LNCaP clone FGC (cell line): ENCODE measurements at places on chromosomes 3 and 15.

DNA sequence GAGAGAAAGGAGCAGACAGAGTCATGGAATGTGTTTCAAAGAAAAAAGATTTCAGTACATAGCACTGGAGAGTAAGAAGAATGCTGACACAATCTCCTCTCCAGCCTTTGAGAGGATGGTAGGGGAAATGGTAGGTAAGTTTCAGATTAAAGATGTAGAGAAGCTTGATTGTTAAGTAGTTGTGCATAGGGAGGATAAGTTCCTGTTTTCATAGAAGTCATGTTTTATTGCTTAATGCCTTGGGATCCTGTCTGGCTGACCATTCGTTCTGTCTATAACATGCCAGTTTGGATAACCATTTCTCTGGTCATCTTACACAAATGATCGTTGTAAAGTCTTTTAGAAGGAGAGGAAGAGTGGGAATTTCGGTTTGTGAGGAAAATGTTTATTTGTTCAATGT is 95.7 kb upstream of the IGSF10 start:
- DNase-seq: no peak

DNA sequence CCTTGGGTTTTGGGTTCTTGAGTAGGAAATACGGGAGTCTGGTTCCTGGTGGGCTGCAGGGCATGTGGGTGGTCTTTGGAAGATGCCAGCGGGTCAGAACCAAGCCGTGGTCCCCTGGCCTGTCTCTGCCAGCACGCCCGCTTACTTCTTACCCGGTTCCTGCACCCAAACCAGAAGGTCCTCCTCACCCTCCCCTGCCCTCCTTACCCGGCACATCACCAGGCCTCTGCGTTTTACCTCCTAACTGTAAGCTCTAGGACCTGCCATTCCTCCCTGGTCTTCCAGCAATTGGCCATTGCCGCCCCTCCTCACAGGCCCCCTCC is 184.0 kb downstream of the FEZF2 start:
- DNase-seq: no peak

GRCh38 chr3:133300102-133300501 is 99.8 kb upstream of the BFSP2 start:
- DNase-seq: no peak

DNA sequence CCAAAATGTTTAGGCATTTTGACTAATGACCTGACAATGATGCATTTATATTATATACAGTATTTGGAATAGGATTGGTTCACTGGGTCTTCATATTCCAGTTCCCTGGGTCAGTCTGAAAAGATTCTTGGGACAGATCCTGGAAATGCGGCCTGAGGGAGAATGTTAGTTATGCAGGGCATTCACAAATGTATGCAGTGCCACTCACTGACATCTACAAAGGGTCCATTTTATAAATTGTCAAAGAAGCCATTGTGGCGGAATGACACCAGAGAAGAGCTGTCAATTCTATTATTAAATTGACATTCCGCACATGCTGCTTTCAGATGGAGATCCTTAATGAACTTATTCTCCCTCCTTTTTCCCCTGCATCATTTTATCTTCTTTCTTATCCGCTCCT is 176.6 kb downstream of the VGLL3 start:
- no peak for DNase-seq

- no peak for DNase-seq
Measured at GRCh38 chr3:58638591-58638990, 28.0 kb downstream of the FAM3D start.

- no peak for DNase-seq
Measured at GRCh38 chr3:65265511-65265910, 577.7 kb upstream of the ADAMTS9 start.

DNA sequence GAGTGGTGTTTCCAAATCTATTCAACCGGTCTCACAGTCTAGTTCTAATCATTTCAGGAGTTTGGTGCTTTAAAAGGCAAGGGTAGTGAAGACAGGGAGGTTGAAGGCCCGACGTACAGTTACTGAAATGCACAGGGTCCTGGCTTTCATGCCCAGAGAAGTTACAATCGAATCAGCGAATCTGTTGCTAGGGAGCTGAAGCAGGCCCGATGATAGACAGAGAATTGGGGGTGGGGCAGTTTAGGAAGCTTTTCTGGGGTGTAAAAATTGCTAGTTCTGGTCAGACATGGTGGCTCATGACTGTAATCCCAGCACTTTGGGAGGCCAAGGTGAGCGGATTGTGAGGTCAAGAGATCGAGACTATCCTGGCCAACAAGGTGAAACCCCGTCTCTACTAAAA is 63.1 kb upstream of the ATP13A3 start:
- no peak for DNase-seq

DNA sequence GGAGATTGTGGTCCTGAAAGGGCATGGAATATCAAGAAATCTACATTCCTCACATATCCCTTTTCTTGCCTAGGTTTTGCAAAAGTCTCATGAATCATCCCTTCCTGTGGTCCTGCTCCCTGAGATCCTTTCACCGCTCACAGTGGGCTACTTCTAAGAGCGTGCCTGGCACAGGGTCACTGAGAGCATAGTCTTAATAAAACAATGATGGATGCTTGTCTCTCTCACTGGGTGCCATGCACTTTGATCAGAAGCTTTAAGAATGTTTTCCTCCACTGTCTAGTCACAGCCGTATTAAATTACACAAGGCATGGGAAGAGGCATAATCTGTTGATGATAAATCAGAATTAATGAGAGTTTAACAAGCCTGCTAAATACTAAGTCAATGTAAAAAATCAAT is 269.7 kb upstream of the ATP10A start:
- DNase-seq: no peak

DNA sequence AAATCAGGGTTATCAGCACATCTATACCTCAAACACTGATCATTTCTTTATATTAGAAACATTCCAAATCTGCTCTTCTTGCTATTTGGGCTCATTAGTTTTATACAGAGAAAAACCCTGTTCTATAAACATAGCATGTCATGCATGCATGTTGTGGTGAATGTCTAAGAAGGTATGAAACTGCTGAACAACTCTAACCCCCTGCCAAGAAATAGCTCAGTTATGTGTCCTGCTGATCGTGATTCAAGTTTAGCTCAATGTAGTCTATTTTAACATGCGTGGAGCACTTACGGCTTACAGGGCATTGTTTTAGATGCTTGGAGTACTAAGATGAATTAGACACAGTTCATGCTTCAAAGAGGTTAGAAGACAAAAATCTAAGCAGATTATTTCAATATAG is 35.8 kb downstream of the MYH15 start:
- no peak for DNase-seq

DNA sequence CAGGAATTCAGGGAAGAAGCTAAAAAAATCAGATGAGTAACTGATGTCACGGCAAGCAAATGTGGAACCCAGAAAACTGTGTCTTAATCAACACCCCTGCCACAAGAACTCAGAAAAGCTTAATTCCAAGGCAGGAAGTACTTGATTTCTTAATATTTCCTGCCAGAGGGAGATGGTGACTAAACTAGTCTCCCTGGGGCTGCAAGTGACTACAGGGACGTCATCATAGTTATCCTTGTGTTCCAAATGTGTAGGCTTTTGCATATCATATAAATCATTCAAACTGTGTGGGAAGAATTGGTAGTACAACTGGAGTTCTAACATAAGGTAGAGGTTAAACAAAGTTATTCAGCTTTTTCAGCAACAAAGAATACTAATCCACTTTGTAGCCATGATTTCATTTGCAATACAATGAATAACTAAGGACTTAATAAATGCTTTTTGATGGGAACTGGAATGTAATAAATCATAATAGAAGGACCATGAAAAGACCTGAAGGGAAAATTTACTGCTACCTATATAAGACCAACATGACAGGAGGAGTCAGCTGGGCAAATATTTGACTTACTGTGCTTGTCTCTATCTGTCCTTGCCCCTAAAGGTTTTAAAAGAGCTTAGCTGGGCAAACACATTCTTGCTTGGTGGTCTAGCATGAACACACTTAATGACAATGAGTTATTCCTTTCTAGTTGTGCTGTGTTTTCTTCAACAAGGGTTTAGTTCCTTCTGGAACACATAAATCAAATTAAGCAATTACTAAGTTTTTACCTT is 76.0 kb upstream of the NECTIN3 start:
- no peak for DNase-seq

- no peak for DNase-seq
Measured at GRCh38 chr3:134937256-134938028, 142.4 kb downstream of the EPHB1 start.

DNA sequence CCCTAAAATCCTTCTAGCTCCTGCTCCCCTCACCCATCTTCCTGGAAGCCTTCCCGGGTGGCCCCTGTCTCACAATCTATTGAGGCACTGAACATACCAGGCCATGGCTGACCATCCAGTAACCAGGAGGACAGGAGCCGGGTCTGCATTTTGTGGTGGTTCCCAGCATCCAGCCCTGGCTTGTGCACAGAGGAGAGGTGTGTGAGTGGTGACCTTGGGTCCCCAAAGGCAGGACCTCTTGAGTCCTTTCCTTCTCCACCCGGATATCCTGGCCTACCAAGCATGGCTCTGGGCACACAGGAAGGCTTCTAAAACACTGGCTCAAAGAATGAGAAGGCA is 7.8 kb downstream of the CSK start:
- no peak for DNase-seq

DNA sequence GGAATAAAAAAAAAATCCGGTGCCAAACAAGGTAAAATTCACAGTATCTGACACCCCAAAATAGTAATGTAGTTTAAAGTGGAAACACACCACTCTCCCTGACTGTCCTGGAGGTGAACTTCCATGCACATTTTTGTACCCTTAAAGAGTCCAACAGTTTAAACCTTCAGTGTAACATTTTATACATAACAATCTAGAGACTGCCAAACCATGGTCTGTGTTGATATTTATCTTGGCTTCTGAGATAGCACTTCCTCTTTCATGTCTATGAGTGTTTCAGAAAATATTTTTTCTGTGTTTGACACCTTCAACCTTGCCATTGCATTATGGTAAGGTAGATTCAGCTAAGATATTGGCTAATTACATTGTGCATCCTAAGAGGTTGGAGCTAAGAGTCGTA is 13.9 kb downstream of the TMEM45A start:
- DNase-seq: no peak

GRCh38 chr15:33518421-33518820 is 207.7 kb downstream of the RYR3 start:
- DNase-seq: no peak

- no peak for DNase-seq
Measured at GRCh38 chr3:61669668-61670299, 108.4 kb downstream of the PTPRG start.

DNA sequence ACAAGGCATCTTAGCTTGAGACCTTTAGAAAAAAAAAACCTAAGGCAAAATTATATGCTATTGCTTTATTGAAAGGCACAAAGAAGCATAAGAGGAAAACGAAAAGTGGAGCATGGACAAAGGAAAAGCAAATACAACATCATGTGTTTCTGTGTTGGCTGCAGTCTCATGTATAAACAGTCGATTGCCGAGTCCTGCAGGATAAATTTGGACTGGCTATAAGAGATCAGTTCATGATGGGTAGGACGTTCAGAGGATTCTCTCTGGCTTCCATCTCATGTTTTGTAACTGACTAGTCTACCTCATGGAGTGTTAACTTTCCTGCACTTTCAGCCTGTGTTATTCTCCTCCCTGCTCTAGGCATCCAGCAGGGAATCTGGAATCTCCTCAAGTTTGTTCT is 21.9 kb upstream of the CCDC50 start:
- DNase-seq: no peak

GRCh38 chr3:193743702-193744047 is 150.7 kb downstream of the OPA1 start:
- no peak for DNase-seq

DNA sequence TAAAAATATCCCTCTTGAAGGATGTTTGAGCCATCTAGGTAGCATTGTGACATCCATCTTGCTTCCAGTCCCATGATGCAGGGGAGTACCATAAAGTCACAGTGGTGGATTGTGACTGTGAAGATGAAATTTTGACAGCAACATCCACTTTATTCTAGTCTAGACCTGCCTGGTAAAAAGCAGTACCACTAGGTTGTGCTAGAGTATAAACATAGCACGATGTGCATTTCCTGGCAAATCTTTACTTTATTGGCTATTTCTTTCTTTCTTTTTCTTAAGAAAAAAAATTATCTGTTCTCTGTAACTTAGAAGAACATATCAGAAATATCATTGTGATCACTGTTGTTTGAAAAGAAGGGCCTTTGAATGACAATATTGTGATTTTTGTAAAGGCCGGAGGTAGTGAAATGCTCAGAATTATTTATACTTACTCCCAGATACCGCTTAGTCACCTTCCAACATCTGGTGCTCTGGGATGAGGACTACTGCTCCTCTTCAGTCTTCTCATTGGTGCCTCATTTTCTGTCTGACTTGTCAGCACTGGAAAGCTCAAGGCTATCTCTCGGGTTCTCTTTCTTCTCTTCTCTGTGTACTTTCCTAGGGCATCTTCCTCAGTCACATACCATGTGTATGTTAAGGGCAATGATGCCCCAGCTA is 35.6 kb downstream of the AGBL1 start:
- DNase-seq: peak; percentile 23

GRCh38 chr3:27610800-27611525 is 111.2 kb downstream of the EOMES start:
- no peak for DNase-seq

DNA sequence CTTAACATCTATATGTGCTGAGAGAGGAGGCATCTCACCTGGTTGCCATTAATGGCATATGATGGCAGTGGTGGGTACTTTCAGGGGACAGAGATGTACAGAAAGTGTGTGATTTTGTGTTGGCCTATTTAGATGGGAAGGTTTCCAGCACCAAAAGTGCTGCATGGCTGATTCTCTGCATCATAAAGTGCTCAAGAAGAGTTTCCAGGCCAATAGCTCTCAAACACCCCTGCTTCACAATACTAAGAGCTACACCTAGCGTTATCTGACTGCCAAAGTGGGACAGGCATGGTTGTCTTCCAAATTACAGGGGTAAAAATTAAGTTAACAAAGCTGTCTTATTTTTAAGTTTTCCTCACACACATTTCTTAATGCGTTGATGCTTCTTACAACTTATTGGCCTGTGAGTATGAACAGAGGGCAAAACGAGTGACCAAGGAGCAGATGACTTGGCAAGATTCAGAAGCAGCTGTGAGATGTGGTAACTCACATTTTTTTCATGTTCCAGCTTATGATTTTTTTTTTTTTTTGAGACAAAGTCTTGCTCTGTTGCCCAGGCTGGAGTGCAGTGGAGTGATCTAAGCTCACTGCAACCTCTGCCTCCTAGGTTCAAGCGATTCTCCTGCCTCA is 41.4 kb upstream of the VEPH1 start:
- DNase-seq: no peak

GRCh38 chr3:61401359-61401758 is 150.1 kb upstream of the FHIT start:
- no peak for DNase-seq

GRCh38 chr3:139689122-139689521 is 11.3 kb upstream of the NMNAT3 start:
- no peak for DNase-seq

DNA sequence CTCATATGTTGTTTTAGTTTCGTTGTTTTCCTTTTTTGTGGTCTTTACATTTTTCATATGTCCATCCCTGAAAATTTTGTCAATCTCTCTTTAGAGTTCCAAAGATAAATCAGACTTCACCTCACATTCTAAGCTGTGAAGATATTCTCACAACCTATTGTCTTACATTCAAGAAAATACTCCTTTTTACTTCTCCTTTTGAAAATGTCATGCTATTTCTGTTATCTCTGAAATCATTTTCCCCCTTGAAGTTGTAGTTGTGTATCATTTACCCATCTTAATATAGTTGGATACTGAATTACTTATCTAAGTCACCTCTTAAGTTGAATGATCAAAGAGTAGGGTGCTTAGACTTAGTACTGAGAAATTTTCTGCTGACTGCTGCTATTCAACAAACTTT is 74.3 kb downstream of the DCUN1D1 start:
- no peak for DNase-seq
